CD4-positive, CD25-positive, alpha-beta regulatory T cell (primary cell): ENCODE measurements at places on chromosomes 7 and 10. TPM values are rescaled to one million over a fixed set of nuclear protein-coding genes. Genes with fewer than 3 reads are reported as not detected.
A peak's percentile ranks its signal among the peaks of the same experiment; 100 is the strongest.

- no peak for DNase-seq
These were observed 69.2 kb upstream of the CAMK2B start for GRCh38 chr7:44394636-44395035.

DNA sequence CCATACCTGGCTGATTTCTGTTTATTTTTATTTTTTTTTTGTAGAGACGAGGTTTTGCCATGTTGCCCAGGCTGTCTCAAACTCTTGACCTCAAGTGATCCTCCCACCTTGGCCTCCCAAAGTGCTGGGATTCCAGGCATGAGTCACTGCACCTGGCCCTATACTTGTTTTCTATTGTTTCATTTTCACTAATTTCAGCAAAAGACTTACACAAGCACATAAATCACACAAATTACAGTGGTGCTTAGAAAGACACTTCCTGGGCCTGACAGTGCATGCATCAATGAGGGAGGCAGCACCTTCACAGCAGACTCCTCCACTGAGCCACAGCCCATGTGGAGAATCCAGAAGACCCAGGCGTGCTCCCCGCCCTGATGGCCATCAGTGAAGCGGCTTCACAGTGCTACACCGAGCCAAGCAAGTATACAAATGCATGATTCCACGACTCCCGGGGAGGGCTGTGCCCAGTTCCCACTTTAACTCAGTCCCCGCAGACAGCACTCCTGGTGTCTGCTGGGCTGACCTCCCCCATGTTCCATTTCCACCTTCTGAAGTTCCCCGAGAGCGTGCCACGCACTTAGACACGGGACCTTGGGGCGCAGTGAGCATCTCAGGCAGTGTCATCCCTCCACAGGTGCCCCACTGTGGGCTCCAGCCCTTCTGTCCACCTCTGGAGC, 20.6 kb downstream of the PITRM1 start:
- DNase-seq = no peak

GRCh38 chr10:128324058-128324827, 198.0 kb upstream of the MKI67 start:
- no peak for DNase-seq

The TMEM140 gene
- 23.9 TPM for polyA plus RNA-seq

DNA sequence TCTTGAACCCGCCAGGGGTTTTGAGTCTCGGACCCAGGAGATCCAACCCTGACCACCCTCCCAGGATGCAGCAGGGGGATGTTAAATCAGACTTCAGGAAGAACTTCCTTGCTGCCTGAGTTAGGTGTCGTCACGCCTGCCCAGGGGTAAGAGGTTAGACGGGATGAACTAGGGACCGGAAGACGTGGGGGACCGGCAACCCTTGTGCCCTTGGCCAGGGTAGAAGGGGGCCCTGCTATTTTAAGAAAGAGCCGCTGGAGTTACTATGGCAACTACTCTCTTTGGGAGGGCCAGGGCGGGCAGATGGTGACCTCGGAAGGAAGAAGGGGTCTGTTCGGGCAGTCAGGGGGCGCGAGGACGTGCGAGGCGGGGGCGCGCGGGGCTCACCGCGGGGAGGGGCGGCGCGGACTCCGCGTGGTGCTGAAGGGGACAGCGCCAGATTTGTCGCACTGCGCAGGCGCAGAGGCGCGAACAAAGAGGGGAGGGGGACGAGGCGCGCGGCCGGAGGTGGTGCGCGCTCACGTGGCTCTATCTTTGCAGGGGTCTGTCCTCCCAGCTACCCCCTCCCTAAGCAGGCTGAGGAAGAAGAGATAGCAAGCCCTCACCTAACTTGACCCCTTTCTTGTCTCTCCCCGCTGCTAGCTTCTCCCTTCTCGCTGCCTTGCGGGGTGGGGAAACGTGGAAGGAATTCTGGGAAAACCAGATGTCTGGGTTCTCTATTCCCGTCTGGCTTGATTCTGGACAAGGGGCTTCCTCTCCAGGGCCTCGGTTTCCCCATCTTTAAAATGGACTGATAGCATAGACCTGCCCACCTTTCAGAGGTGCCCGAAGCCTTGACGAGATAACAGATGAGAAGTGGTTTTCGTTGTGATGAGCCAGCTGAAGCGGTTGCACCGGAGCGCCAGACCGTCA, 940 bp upstream of the PSD start:
- peak; percentile 56 for DNase-seq

- DNase-seq = peak; percentile 70
These were observed 4.3 kb upstream of the AKR1C3 start for GRCh38 chr10:5089865-5090264.

GRCh38 chr10:107894516-107894915, 730.0 kb upstream of the SORCS1 start:
- DNase-seq = no peak

DNA sequence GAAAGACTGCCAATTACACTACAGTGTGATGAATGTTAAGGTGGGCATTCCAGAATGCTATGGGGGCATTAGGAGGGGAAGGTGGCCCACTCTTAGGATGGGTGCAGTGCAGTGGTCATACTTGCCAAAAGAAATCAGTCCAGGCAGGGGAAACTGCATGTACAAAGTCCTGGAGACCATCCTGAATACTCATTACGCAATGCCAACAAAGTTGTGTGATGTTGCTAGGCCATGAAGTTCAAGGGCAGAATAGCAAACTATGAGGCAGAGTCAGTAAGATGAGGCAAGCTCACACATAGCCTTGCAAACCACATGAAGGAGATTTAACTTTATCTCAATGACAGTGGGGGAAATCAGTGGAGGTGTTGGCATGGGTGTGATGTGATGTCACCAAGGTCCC, 49.8 kb upstream of the SLC35B4 start:
- no peak for DNase-seq

DNA sequence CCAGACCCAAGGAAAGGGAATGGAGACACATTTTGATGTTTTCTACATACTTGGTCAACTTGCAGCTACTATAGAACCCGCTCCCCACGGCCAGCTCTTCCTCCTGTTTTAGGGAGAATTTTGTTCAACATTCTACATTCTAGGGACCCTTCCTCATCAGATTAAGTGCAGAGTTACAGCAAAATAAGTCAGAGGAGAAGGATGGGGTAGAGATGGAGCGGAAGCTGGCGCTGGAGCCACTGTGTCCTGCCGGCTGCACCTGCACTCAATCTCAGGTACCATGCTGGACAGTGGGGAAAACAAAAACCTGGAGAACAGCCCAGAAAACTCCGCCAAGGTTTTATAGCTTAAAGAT, 79.4 kb upstream of the EN2 start:
- DNase-seq = no peak

DNA sequence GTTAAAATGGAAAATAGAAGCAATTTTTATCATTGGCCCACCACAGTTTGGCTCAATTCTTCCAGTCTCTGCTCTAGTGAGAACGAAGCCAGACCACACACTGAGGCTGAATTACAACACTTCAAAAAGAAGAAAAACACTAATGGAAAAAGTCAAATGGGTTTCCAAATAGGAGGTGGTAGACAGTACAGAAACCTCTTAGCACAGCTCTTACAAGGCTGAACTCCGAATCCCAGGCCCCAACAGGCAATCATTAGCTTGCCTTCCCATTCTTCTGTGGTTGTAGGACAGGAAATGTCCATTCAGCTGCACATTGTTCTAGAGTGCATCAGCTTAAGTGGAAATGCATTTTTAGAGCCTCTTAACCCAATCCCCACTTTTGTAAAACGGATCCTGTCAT, 115.1 kb upstream of the MEOX2 start:
- no peak for DNase-seq

DNA sequence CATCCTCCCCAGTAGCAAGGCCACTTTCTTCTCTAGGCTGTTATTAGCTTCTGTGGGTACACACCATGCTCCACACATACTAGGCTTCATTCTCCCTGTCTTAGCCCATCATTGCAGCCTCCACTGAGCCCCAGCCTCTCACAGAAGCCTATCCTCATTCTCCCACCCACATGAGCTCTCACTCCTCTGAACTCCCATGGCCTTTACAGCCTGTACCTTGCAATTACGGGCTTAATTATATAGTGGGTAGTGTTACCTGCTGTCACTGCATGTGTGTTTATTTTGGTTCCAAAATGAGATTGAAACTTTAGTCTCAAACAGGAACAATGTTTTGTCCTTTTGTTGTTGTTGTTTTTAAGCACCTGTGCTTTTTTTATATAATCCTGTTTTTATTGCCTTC, 460.0 kb downstream of the KCNMA1 start:
- no peak for DNase-seq

DNA sequence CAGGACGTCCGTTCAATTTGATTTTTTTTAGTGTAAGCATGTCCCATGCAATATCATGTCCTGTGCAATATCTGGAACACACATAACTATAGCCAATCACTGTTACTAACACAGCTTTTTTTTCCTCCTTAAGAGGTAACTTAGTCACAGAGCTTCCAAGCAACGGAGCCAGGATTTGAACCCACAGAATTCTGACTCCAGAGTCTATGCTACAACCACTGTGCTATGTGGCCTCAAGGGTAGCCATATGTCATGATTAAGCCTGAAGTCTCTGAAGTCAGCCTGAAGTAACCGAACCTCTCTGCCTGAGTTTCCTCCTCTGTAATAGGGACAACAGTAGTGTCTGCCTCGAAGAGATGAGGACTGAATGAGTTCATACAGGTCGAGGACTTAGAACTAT, 42.2 kb upstream of the TCF7L2 start:
- no peak for DNase-seq

DNA sequence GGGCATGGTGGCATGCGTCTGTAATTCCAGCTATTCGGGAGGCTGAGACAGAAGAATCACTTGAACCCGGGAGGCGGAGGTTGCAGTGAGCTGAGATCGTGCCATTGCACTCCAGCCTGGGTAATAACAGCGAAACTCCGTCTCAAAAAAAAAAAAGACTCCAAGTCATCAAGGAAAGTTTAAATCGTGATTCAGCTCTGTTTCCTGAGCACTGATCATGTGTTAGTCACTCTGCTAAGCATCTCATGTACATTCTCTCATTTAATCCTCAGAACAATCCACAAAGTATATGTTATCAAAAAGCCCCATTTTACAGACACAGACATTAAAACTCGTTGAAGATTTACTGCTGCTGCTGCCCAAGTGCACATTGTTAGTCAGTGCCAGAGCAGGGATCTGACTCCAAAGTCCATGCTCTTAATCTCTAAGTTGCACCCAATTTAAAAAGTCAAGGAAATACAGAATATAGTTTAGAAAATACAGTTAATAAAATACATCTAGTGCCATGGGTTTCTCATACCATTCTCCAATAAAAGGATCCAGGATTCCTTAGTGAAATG, 6.2 kb downstream of the PIK3AP1 start:
- DNase-seq = no peak

GRCh38 chr7:159192725-159193453, 48.2 kb upstream of the VIPR2 start:
- DNase-seq = no peak

The NEURL1 gene
- 0.87 TPM for polyA plus RNA-seq

DNA sequence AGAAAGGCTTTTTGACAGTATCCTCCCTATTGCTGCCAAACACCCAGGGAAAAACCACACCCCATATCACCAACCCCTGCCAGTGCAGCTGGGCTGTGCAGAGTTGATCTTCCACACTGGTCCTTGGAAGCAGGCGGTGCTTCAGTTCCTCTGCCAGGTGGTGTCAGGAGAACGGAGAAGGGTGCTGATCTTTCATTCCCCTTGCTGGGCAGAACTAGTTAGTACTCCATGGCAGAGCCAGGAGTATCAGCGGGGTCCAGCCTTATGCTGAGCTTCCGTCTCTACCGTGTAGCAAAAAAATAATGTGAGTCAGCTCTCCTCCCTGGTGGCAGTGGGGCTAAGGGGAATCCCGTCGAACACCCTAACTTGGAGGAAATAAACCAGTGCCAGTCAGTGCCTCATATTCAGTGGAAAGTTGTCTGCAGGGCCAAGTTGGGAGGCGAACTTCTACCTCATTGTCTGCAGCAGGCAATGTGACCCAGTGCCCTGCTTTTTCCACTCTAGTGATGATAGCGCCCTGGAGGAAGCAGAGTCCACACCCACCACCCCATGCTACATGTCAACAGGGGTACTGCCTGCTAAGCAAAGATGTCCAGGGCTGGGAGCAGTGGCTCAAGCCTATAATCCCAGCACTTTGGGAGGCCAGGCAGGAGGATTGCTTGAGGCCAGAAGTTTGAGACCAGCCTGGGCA, 175.4 kb downstream of the AUTS2 start:
- DNase-seq = no peak

The RAMP3 gene
- polyA plus RNA-seq = not detected

DNA sequence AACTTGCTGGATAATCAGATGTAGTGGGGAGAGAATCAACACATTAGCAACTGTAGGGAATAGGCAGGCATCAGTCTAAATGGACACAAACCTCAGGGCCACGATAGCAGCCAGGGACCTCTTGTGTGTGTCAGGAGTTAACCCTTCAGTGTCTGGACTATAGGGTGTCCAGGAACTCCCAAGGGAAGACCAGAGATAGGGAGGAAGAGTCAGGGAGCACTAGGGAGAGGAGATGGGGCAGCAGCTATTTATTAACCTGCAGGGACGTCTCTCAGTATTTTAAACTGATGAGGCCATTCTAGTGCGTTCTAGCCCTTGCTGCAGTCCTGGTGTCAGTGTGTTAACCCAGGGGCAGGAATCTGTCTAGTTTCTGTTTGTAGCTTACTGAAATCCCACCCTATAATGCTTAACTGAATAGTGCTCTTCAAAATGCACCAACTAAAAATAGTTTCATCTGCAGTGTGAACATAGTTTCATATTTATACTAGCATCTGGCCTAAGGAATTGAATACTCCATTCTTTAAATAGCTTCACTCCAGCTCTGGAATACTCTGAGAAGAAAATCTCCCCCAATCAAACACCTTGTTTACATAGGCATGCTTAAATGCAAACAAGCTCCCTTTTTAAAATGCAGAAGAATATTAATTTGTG, 62.7 kb downstream of the ARID5B start:
- no peak for DNase-seq

The CHCHD3 gene
- polyA plus RNA-seq = 63.2 TPM

GRCh38 chr10:47023237-47024045, 112.2 kb downstream of the PTPN20 start:
- DNase-seq = no peak

GRCh38 chr10:36023939-36024338, 381.8 kb upstream of the FZD8 start:
- no peak for DNase-seq

The CYP3A4 gene
- polyA plus RNA-seq = not detected

DNA sequence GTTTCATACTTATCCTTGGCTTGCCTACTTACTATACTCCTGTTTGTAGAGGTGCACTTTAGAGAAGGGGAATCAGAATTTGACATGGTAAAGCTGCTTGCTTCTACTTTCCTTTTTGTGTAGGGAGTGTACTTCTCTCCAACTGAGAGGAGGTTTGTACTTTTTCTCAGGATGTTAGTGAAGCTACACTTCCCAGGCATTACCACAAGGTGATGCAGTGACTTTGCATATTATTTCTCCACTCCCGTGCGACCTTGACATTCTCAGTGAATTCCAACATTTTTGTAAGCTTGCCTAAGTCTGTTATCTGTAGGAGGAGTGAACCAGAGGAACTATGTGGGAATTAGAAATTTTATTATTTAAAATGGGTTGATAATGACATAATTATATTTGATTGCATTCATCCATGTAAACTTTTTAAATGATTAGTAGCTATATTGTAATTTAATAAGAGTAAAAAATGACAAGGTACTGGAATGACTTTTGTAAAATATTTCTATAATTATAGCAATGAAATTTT, 5.2 kb downstream of the TAX1BP1 start:
- DNase-seq = peak; percentile 5

- DNase-seq = no peak
These were observed 491 bp upstream of the AKAP9 start for GRCh38 chr7:91940171-91940570.

GRCh38 chr10:23284155-23284554, 60.4 kb downstream of the C10orf67 start:
- DNase-seq = no peak
